ENCODE measurements at places on chromosomes 4 and X.

- no peak for DNase-seq
These were observed 20.9 kb downstream of the HNRNPD start for GRCh38 chr4:82352825-82353366.

DNA sequence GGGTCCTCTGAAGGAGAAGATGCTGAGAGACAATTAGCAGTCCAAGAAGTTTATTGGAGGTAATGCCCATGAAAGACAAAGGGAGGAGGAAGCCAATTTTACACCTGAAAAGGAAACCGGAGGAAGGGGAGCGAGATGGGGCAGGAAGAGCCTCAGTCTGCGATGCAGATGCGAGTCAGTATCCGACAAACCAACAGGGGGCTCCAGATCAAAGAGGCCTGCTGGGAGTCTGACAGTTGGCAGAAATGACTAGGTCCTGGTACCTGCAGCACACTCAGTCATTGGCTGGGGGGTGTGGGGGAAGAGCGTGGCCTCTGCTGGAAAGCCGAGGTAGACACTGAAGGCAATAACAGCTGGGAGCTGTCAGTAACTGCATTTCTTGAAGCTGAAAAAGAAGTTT lies 231.1 kb upstream of the CENPE start:
- DNase-seq = no peak

DNA sequence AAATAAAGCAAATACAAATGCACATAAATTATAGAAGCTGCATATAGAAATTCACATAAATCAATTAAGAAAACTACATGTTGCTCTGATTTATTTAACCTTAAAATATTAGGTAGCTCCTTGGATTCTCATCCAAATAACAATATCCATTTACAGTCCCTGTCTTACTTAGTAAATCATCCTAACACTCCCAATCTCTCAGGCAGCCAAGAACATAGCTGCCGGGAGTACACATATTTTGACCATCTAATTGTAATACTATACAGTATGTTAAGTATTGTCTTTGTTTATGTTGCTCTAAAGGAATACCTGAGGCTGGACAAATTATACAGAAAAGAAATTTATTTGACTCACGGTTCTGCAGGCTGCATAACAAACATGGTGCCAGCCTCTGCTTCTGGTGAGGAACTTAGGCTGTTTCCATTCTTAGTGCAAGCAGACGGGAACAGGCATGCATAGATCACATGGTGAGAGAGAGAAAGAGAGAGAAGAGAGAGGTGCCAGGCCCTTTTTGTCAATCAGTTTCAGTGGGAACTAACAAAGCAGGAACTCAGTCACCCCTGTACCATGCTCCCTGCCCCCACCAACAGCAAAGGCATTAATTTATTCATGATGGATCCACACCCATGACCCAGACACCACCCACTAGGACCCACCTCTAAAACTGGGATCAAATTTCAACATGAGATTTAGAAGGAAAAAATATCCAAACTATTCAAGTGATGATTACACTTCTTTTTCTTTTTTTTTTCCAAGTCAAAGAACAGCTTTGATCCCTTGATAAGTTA lies 614.8 kb upstream of the TECRL start:
- peak; percentile 80 for DNase-seq

DNA sequence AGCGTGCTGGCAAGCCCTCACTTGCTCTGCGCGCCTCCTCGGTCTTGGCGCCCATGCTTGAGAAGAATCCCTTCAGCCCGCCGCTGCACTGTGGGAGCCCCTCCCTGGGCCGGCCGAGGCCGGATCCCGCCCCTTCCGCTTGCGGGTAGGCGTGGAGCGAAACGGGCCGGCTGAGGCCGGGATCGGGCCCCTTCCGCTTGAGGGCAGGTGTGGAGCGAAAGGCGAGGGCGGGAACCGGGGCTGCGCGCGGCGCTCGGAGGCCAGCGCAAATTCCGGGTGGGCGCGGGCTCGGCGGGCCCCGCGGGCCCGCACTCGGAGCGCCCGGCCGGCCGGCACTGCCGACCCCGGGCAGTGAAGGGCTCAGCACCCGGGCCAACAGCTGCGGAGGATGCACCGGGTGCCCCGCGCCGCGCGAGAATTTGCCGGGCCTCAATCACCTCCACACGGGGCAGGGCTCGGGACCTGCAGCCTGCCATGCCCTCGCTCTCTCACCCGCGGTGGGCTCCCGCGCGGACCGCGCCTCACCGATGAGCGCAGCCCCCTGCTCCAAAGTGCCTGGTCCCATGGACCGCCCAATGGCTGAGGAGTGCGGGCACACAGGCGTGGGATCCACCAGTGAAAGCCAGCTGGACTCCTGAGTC lies 58.1 kb upstream of the GBA3 start:
- DNase-seq = no peak

DNA sequence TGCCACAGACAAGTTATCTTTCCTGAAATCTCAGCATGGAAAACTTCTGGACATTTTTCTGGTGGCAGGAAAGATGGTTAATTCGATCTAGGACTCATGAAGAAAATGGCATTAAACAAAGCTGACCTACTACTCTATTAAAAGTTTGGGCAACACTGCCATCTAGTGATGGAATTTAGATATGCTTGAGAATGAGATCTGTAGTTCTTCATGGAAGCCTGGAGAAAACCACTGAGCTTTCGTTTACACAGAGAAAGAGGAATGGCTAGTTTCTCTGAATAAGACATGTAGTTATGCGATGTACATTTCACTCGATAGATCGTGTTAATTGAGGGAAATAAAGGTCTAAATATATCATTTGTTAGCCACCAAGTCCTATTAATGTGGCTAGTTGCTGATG lies 51.7 kb upstream of the CHRDL1 start:
- DNase-seq = peak; percentile 81

DNA sequence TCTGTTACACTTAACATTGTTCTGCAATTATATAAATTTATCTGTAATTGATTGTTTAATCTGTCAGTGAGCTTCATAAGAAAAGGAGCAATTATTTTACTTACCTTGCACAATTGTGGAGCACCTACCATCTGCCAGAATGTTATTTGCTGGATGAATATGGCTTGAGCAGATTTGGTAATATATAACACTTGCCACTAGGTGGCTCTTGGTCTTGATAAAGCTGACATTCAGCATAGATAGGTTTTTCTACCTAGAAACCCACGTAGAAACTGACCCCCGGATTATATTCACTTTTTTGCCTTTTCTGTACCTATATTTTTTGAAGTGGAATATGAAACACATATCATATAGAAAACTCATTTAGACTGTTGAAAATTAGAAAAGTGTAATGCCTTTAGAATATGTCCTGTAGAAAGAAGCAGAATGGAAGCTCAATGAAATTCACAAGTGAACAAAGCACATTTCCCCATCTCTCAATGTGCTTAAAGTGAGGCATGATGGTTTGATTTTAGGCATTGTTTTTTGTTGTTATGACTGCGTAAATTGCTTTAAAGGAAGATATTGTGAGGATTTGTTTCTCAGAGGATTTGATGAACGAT lies 9.5 kb downstream of the RBPJ start:
- peak; percentile 83 for DNase-seq

- peak; percentile 23 for DNase-seq
These were observed 62.1 kb downstream of the GALNTL6 start for GRCh38 chr4:171875291-171875690.

- no peak for DNase-seq
These were observed 490.2 kb upstream of the BOD1L1 start for GRCh38 chr4:14117575-14118238.

DNA sequence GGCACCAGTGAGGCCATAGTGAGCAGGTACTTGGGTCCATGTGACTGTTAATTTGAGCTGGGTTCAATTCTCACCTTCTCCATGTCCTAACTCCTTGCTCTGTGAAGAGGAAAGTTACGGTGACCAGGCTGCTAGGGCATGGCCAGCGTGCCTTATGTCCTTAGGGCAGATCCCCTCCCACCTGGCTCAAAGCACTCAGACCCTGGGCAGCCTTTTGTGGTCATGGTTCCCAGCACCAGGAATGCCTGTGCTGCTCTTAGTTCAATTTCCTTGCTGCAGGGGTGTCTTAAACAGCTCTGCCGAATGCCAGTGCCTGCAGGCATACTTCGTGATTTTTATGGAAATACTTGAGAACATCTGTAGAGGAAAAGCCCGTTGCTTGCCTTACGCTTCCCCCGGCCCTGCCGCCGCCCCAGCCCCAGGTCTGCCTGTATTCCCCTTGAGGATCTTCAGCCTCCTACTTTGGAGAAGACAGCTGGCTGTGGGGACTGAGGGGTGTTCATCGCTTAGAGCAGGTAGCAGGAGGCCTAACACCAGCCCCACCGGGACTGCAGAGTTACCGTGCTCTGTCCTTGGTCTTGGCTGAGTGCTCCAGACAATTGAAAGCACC lies 3.1 kb upstream of the CDK16 start:
- DNase-seq = no peak

- DNase-seq = no peak
These were observed 1290.8 kb upstream of the PABPC4L start for GRCh38 chr4:135492439-135492838.

DNA sequence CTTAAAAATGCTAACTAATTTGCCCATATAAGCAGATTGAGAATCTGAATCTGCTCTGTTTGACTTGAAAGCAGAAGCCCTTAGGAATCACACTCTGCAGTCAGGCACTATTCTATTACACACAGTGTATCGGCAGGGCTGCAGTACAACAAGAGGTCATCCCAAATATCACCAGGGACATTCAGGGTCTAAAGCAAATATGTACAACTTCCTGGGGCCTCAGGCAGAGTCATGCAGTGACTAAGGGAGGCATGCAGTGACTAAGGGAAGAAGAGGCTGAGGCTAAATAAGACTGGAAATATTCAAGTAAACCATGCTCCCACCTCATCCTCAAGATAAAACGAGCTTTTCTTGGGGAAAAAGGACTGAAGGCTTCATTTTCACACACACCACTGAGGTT lies 20.9 kb downstream of the MAPK10 start:
- no peak for DNase-seq

GRCh38 chr4:142121448-142122350 lies 485.3 kb downstream of the IL15 start:
- no peak for DNase-seq

DNA sequence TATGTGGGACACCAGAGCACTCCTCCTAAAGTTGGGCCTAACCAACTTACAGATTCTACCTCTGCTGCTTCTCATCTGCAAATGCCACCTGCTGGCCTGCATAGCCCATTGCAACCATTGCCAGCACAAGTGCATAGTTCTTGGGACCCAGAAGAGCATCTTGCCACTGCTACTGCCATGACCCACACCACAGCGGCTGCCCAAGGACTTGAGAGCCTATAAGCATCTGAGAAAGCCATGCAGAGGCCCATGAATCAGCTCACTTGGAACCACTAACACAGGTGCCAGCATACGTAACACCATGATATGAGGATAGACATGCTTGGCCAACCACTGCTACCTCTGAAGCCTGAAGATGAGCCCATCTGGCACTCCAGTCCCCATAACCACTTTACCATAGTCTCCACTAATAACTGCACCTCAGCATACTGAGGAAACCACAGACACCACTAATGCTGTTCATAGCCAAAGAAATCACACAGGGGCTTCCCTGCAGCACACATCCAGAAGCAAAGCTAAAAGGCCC lies 258.1 kb upstream of the AGTR2 start:
- DNase-seq = no peak

GRCh38 chrX:68163441-68163840 lies 269.9 kb downstream of the OPHN1 start:
- DNase-seq = peak; percentile 20

DNA sequence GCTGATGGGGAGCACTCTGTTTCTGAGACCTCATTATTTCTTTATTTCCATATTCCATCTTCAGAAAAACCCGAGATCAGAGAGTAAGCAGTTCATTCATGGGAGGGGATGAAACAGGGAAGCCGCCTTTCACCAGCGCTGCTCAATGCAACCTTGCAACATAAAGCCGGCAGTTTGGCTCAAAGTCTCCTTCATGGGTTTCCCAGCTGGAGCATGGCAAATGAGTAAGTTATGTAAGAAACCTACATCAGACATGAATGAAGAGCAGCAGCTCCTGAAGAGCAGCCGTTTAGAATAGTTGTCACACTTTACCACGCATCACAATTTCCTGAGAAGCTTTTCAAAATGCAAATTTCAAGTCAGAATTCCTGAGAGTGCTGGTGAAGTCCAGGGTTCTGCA lies 578.8 kb downstream of the FSTL5 start:
- DNase-seq = no peak
